Hematopoietic multipotent progenitor cell treated with erythropoietin and hydrocortisone succinate and interleukin-3 and kit ligand, for 15 days (in vitro differentiated cells): ENCODE measurements at places on chromosomes 6 and 20.

DNA sequence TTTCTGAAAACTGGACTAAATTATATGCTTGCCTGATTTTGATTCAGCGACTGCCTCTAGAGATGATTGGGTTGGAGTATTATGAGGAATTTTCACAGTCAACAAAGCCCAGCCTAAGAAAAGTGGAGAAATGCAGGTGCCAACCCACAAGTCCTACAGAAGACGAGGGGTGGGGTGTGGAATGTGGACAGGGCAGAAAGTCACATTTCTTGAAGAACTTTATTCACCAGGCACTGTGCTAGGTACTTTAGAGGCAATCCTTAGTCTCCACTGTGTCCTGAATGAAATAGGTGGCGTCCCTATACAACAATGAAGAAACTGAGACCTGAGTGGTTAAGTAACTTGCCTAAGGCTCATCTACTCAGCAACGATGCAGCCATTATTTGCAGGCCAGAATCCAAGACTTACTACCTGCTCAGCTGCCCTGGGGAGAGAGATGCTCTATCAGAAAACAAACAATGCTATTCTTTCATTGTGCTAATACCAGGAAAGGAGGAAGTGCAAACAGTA is 106.3 kb downstream of the RNF144B start:
- DNase-seq, result no peak

GRCh38 chr20:44571362-44571988 is 10.9 kb upstream of the PKIG start:
- no peak for DNase-seq

GRCh38 chr20:22810626-22811569 is 224.2 kb upstream of the SSTR4 start:
- DNase-seq, result no peak

GRCh38 chr20:19767070-19767469 is 9.0 kb downstream of the RIN2 start:
- DNase-seq, result no peak

GRCh38 chr20:59823491-59824259 is 109.8 kb downstream of the SYCP2 start:
- no peak for DNase-seq

DNA sequence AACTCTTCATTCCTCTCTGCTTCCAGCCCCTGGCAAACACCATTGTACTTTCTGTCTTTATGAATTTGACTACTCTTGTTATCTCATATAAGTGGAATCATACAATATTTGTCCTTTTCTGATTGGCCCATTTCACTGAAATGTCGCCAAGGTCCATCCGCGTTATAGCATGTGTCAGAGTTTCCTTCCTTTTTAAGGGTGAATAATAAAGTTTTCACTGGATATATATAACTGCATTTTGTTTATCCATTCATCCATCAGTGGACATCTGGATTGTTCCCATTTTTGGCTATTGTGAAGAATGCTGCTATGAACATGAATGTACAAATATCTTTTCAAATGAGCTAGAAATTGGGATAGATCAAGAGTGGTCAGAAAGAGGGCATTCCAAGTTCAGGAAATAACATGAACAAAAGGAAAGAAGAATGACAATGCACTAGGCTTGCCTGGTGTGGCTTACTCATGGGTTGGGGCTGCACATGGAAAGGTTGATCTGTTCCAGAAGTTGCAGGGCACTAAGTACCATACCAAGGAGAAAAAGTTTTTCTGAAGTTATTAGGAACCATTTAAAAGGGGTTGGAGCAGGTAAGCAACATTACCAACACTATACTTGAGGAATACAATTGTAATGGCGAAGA is 10.0 kb upstream of the L3MBTL3 start:
- DNase-seq, result no peak

DNA sequence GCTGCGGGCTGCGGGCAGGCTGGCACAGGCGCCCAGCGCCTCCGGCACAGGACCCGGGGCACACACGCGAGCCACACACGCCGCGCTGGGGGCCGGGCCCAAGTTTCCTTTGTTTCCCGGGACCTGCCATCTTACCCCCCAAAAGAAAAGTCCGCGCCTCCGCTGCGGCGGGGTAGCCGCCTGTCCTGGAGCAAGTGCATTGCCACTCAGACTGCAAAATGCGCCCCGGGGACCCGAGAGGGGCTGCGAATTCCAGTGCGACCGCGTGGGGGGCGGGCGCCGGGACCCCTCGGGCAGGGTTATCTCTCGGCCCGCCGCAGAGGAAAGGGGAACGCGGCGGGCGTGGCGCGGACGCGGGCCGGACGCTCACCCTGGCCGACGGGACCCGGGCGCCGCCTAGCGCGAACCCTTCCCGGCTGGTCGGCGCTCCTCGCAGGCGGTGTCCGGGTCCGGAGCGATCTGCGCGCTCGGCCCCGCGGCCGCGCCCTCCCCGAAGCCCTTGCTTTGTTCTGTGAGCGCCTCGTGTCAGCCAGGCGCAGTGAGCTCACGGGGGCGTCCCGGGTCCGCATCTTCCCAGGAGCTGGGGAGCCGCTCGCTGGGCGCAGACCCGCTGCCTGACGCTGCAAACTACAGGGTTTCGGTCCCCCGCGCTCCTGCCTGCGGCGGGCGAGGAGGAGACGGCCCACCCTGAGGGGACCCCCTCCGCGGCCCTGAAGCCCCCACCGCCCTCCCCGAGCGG is 639 bp upstream of the CD24 start:
- no peak for DNase-seq

DNA sequence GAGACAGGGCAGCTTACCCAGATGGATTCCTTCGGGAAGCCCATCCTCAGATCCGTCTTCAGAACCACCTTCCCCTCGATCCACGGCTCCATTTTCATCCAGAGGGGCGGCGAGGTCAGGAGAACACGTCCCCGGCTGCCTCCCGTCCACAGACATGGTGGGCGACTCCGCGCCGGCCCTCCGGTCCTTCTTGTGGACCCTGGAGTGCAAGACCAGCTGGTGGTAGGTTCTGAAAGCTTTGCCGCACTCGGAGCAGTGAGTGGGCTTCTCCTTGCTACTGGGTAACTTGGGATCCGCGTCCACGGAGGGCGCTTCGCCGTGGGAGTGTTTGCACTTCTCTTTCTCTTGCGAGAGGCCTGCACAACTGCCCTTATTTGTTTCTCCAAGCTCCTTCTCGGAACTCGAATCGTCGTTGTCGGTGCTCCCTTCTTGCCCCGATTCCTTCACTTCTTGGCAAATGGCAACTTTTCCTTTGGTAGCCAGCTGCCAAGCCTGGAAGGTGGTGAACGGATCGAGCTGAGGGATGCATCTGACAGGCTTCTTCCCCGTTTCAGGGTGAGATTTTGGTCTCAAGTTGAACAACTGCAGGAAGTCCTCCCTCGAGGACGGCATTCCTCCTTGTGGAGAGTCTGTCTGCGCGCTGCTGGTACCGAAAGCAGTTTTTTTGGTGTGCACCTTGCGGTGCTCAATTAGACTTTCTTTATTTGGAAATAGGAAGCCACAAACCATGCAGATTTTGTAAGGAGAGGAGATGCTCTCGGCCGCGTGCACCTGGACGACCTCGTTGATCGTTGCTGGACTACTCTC is 12.0 kb downstream of the ZNF217 start:
- no peak for DNase-seq

DNA sequence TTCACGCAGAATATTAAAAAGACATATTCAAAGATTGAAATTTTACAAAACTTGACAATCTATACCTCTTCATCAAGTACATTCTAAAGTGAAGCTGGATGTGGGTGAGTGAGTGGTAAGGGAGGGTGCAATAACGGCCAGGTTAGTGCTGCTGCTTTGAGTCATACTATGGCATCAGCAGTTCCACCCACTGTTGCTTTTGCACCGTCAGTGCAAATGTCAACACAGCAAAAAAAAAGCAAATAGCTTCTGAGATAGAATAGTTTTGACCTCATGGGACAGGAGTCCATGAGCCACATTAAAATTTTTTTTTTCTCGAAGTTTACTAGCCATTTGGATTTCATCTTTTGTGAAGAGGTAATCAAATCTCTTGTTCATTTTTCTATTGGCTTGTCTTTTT is 31.8 kb downstream of the PSMF1 start:
- DNase-seq, result peak; percentile 49

- no peak for DNase-seq
These were observed 55.4 kb downstream of the MRPL14 start for GRCh38 chr6:44071670-44072451.

- no peak for DNase-seq
These were observed 73.0 kb downstream of the TIAM2 start for GRCh38 chr6:155067956-155068615.

DNA sequence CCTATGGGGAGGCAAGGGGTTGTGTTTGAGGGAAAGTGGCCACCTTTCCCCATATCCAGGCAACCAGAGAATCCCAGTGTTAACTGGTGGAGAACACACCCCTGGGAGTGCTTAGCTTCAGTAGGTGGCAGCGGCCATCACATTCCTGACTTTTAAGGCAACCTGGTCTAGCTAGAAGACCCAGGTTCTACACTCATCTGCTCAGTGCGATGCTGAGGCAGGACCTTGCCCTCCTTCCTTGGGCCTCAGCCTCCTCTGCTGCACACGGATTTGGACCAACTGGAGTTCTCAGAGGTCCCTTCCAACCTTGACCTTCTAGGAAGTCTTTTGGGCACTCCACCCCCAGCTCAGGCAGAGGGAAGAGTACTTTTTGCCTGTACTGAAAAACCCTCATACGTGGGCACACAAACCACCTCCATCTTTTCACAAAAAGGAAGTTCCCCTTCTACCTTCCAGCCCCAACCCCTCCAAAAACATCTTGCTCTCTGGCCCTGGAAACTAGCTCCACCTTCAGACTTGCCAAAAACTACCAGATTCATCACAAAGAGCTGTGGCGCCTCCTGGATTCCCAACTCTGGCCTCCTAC is 2.9 kb downstream of the CCND3 start:
- DNase-seq, result no peak

DNA sequence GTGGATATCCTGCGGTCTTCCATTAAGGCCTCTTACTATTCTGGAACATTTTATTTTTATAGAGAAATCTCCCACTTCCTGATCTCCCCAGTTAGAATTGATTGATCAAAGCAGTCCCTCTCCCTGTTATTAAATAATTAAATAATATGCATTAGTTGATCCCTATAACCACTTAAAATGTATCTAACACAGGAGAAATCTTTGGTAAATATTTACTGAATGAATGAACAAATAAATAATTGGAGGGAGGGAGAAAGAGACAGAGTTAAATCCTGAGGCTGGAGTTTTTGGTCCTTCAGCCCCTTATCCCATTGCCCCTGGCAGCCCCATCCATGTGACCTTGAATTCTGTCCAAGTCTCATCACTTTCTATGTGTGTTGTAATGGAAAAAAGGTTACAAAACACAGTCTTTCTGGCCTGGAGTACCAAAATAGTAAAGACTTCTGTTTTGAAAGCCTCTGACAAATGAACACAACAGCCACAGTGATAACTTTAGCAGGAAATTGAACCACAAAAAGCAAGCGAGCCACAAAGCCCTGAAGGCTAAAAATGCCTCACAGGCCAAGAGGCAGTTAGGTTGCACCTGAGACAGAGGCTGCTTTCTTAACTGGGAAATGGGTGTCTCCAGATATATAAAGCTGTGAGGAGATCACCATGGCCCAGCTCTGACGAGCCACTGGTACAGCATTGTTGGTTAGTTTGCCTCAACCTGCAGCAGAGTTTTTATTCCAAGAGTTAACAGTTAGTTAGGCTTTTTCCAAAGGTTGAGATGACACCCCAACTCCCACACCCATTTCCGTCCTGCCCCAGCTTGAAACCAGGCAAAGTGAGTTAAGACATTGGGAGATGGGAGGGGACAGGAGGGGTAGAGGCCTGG is 11.3 kb downstream of the NT5E start:
- DNase-seq, result no peak

DNA sequence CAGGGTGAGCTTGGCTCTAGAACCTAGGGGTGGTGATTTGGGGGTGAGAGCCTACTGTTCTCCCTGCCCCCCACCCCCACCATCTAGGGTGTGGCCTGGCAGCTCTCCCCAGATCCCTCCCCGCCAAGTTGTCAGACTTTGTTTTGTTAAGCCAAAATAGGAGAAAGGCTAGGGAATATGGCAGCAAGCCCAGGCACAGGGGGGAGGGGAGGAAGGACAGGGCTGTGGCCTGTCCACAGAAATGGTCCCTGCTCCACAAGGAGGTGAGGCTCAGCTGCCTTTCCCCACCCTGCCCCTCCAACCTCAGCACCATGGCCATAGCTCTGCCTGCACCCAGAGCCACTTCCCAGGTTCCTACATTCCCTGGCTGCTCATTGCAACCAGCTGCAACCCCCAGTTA is 17.2 kb downstream of the SCUBE3 start:
- no peak for DNase-seq

DNA sequence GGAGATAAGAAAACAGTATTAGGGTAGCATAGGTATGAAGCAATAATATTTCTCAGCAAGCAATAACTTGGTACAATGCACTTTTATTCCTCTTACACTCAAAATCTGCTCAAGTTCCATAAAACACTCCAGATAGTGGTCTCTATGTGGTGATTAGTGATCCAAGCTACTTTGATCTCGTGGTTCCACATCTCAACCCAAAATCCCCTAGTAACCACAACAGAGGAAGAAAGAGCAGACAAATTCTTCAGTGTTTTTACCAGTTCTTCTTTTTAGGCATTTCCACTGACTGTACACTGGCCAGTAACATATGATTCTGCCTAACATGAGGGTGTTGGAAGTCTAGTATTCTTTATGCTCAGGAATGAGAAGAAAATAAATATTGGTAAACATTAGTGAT is 309.0 kb upstream of the PTCHD4 start:
- no peak for DNase-seq

DNA sequence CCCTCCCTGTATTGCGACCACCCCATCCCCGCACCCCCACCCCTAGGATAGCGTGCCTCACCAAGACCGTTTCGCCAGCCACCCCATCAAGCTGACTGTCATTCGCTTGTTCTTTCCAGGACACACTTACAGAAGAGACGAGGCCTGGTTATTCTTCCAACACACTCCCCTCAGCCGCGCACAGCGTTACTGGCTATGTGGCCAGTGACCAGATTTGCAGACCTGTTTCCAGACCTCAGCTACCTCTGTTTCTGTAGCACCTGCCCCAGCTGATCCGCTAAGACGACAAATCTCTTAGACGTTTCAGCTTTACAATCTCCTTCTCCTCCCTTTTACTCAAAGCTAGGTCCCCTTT is 26.1 kb downstream of the HLA-F start:
- peak; percentile 22 for DNase-seq

DNA sequence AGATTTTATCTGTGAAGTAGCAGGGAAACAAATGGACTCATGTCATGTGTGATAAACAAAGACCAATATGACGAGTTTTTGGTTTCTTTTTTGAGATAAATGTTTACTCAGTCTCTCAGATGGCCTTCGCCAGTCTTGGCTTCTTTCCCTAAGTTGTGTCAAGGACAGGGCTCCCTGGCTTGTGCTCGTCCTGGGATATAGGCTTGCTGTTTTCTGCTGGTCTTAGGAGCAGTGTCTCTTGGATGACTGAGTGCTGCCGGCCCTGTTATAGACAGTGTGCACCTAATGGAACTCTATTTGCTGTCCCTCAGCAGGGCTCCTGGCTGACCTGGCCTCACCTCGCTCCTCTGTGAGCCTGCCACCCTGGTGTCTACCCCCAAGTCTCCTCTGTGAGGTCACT is 324.1 kb upstream of the SYNCRIP start:
- no peak for DNase-seq
